Tibial nerve (tissue), 4 donors: ENCODE measurements at places on chromosomes 5 and 9.

DNA sequence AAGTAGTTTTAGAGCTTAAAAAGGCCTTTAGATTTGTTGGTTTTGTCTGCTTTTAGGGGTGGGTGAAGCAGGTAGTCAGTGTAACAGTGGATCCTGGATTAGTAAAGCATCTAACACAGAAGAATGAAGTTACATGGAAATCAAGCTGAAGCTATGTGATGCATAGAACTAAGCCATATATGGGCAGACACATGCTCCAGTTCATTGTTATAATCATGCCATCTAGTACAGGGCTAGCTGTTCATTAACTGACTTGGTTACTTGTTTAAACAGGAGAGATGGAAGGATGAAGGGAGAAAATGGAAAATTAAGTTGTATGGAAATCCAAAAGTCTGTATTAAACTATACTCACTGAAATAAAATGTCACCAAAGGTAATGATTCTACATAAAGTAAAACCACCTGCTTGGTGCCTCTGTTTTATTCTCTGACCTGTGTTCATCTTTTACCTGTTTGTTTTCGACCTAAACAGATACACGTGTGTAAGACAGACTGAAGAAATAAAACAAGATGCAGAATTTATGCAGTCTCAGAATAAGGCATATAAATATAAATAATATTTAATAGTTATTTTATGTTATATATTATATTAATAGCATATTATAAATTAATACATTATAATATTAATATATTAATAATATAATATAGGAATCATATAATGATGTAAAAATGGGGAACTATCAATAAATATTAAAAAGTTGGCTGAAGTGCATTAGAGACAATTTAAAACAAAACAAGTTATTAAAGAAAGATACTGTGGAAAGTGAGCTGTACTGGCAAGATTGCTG, 33.9 kb downstream of the MRPS30 start:
- DNase-seq, result no peak

DNA sequence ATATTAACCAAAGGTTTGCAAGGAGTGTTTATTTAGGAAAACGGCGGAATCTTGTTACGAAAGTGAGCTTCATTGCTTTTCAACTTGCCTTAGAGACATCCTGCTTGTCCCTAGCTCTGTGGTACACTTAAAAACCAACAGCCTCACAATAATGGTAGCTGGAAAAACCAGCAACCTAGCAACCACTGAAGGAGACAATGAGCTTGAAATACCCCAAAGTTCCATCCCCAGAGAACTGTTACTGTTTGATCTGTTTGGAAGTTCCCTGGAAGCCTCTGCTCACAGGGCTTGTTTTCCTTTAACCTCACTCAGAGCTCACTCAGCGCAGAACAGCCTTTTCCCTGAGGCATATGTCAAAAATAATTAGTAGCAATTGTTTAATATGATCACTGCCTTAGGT, 43.2 kb downstream of the SH3TC2 start:
- no peak for DNase-seq

DNA sequence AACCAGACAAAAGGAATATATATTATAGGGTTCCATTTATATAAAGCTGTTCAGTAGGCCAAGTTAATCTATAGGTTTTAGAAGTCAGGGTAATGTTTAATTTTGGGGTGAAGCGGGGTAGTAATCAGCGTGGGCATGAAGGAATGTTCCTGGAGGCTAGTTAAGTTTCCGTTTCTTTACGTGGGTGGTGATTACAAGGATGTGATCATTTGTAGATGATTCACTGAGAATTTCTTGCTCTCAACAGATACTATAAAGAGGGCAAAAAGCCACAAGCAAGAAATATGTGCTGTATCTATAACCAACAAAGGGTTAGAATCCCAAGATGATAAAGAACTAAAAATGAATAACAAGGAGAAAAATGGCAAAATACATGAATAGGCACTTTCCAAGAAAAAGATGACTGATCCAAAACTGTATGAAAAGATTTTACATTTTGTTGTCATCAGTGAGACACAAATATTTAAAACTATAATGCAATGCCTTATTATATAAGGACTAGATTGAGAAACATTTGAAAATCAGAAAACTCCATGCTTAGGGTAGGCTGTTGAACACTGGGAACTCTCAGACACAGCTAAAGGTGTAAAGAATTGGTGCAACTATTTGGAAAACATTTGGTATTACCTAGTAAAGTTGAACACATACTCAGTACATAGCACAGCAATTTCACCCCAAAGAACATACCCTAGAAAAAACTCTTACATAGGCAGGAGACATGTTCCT, 224.3 kb upstream of the S1PR3 start:
- DNase-seq, result no peak

- DNase-seq, result no peak
Observed at GRCh38 chr9:123335193-123335985, 20.6 kb upstream of the CRB2 start.

DNA sequence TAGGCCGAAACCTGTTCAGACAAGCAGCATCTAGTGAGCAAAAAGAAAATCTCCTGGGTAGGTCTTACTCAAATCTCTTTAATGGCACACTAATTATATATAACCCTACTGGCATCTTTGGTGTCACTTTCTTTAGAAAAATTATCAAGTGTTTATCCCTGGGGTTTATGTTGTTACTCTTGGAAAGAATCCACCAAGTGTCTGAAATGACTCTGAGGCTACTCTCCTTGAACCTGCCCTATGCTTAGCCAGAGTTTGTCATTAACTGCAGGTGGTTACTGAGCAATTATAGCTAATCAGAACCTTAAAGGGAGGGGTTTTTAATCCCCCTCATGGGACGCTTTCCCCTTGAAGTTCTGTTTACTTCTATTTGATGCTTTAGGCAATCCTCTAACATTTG, 381.9 kb downstream of the PLK2 start:
- no peak for DNase-seq

- no peak for DNase-seq
Observed at GRCh38 chr9:38356851-38357250, 35.7 kb upstream of the ALDH1B1 start.

- DNase-seq, result no peak
Observed at GRCh38 chr9:128187361-128187760, 4.0 kb downstream of the CIZ1 start.

- no peak for DNase-seq
Observed at GRCh38 chr5:169139480-169140050, 161.4 kb downstream of the SLIT3 start.

DNA sequence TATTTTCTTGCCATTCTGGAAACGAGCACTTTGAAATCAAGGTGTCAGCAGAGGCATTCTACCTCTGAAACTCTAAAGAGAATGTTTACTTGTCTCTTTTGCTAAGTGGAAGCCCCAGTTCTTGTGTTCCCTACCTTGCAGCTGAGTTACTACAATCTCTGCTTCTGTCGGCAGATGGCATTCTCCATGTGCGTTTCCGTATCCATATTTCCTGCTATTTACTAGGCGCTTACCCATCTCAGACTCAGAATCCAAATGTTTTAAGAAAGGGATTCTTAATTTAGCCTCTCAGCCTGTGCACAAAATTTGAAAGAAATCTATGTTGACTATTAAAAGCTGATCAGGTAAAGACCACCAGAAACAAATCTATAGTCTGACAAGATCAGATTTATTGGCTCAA, 221.3 kb upstream of the FTMT start:
- no peak for DNase-seq

DNA sequence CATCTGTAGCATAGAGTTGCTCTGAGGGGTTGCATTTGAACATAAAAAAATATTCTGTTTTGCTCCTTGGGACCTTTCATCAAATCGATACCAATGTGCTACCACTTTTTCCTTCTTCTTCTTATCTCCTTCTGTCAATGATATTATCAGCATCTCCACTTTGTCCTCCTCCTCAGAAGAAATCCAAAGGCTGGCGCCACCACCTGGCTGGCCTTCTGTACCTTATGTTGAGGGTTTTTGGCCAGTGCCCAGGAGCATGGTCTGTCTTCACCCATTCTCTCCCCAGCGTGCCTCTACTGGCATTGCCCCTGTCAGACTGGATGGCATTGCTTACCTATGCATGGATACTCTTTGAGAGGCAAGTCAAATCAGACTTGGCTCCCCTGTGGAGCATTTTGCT, 167.2 kb downstream of the CFAP90 start:
- DNase-seq, result no peak

DNA sequence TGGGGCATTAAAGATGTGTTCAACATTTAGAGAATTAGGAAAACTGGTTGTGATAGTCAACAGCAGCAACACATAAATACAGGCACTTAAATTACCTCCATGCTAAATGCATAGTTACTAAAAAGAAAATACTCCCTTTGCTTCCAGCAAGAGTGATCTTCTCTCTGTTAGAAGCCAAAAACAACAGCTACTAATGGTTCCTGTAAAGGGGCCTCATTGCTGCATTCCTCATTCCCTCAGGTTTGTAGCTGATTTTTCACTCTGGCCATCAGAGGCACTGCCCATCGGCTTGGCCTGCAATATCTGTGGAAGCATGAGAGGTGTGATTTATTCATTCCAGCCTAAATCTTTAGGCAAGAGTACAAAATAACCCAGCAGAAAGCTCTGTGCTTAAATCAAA, 466.0 kb upstream of the ADAMTS16 start:
- DNase-seq, result no peak

DNA sequence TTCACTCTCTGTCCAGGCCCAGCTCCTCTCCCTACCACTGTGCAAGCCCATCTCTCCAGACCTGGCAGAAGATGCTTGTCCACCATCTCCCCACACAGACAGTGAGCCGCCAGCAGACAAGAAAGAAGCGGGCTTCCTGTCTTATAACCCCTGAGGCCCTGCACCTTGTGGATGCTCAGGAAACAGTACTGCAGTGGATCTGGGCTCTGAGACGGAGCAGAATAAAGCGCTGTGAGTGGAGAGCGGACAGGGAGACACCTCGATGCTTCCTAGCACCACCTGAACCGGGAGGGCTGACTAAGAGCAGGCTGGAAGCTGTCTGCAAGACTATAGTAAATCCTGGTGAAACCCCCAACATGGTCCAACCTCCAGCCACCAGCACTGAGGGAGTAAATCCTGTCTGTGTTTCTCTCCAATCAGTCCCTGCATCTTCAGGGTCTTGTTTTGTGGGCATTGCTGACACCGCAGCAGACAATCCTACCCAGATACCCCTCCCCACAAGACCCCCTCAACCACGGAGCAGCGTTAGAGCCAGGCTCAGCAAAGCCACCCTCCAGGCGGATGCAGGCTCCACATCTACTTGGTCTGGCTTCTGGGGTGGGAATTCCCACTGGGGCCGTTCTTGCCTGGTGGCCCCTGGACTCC, 18.7 kb downstream of the ORM2 start:
- DNase-seq, result no peak

DNA sequence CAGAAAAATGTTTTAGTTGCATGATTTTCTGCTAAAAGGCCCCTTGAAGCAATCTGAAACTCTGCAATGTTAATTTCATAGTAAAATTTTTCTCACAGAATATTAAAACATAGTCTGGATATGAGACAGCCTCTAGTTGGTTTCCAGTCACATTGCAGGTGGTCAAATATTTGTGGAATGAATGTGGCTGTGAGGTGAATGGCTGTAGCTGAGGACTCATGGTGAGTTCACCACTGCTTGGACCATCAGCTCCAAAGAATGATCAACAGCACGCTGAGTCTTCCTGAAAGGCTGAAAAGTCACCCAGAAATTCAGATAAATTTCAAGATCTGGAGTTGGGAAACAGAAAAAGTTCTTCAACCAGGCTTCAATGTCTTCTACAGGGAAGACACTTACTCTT, 79.8 kb downstream of the MAT2B start:
- DNase-seq, result no peak

DNA sequence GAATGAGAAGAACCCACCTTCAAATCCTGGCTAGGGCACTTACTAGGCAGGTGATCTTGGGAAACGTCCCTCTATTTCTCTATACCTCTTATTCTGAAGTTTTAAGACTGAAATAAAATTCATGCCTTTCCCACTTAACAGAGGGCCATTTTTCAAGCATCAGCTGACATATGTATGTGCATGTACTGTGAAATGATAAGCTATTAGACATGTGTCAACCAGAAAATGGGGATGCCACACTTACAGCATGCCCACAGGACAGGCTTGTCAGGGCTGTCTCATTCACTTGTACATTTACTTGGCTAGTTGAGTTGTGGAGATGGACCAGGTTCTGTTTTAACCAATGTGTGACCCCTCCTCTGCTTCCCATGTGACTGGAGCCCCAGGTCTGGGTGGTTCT, 78.5 kb downstream of the C9orf152 start:
- DNase-seq, result no peak

GRCh38 chr5:58486290-58486689, 4.9 kb upstream of the GAPT start:
- DNase-seq, result no peak

- no peak for DNase-seq
Observed at GRCh38 chr5:138110266-138110963, 26.6 kb downstream of the WNT8A start.

GRCh38 chr5:170722316-170722715, 61.2 kb upstream of the GABRP start:
- DNase-seq, result no peak

GRCh38 chr5:103621548-103621930, 59.0 kb upstream of the NUDT12 start:
- no peak for DNase-seq

- no peak for DNase-seq
Observed at GRCh38 chr5:26802944-26803343, 235.4 kb downstream of the CDH9 start.

- DNase-seq, result no peak
Observed at GRCh38 chr5:124126504-124127217, 614.7 kb downstream of the CSNK1G3 start.

DNA sequence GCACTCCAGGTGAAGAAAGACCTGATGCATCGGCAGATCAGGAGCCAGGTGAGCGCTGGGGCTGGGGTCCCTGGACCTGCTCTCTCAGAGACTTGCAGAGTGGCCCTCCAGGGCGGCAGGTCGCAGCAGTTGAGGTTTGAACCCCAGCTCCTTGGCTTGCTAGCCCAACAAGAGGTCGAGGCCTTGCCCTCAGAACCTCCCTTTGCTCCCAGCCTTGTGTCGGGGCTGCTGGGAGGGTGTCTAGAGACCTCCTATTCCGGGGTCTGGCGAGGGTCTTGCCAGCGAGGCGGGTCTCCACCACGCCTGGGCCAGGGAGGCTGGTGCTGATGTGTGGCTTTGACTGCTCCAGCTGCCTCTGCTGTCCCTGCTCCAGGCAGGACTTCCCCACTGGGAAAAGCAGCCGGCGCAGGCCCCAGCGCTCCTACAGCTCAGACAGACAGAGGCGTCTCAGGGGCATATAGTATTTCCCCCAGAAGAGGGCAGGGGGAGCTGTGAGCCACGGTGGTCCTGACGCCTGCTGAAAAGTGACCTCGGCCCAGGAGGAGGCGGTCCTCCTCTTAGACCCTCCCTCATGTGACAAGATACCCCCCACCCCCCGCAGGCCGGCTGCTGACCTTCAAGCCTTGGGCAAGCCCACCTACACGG, 38.3 kb downstream of the LRSAM1 start:
- no peak for DNase-seq

GRCh38 chr9:123073991-123074422, 40.5 kb downstream of the GPR21 start:
- DNase-seq, result no peak
